Myocyte (in vitro differentiated cells): ENCODE measurements at places on chromosomes 3 and 15.

DNA sequence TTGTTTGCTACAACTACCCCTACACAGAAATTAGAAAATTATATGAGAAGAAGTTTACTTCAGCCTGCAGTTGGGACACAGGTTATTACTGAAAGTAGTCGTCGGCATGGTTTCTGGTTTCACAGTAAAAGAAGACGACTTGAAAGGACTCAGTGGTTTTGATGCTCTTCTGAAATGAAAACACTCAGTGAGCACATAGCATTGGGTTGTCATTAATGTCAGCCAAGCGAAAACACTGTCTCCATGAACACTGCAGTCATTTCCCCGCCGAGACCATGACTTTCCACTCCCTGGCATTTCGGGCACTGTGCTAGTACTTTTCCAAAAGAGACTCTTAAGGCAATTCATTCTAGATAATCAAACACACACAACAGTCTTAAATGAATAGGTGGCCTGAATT, 69.2 kb upstream of the ICE2 start:
- no peak for DNase-seq

GRCh38 chr15:74155766-74156417, 17.6 kb upstream of the ISLR start:
- DNase-seq: no peak

DNA sequence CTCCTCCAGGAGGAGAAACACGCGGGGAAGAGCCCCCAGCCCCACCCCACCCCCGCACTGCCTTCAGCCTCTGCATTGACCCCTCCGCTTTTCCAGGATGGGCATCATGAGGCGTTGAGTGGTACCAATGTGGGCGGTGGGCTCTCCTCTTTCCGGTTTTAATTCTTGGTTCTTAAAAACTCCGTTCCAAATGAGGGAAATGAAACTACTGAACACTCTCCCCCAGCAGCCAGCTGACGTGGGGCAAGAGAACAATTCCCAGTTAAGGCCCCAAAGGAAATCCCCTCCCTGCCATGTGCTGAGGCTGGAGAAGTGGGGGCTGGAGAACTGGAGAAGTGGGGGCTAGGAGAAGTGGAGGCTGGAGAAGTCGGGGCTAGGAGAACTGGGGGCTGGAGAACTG, 5.3 kb upstream of the NRROS start:
- DNase-seq: no peak

DNA sequence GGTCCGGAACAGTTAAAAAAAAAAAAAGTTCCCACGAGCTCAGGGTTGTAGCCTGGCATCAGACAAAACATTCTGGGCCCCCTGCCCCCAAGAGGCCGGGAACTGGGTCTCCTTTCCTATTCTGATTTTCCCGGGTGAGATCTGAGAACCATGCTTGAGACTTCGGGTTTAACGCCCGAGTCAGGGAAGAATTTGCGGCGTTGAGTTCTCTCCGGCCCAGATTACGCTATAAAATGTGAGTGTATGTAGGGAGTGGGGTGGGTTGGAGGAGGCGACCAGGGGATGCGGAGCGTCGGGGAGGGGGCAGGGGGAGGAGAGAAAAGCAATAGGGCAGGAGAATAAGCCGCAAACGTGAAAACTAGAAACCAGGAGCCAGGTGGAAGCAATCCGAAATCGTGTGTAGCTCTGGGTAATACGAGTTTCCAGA, 2.7 kb downstream of the ZIC1 start:
- peak; percentile 54 for DNase-seq

DNA sequence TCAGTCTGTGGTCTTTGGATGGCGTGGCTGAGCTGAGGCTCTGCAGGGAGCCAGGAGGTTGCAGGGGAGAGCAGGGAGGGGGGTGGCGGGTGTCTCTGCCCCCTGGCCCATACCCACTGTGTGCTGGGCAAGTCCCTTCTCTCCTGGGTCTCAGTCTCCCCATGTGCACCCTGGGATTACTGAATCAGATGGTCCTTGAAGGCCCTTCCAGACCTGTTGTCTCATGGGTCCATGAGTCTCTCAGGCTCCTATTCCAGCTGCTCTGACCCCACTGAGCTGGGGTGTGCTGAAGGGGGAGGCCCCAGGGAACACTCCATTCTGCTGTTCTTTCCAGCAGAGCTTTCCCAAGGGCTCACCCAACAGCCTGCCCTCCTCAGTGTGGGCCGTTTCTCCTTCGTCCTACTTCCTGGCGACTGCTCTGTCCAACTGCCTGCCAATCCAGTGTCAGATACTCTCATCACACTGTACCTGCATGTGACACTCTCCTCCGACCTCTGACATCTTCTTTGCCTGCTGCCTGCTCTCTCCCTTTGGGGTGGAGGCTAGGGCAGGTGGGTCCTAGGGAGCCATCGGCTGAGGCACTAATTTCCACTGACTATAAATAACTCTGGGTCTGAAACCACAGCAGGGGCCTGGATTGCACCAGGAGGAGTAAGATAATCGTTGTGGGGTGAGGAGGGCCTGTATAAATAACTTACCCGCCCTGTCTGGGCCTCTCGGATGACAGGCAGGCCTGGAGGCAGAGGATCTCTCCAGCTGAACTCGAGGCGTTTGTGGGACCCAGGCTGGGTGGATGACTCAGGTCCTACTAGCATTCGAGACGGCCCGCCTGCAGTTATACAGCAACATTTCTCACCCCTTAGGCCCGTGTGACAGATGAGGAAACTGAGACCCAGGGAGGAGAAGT, 67.1 kb downstream of the ATP2B2 start:
- DNase-seq: peak; percentile 97

DNA sequence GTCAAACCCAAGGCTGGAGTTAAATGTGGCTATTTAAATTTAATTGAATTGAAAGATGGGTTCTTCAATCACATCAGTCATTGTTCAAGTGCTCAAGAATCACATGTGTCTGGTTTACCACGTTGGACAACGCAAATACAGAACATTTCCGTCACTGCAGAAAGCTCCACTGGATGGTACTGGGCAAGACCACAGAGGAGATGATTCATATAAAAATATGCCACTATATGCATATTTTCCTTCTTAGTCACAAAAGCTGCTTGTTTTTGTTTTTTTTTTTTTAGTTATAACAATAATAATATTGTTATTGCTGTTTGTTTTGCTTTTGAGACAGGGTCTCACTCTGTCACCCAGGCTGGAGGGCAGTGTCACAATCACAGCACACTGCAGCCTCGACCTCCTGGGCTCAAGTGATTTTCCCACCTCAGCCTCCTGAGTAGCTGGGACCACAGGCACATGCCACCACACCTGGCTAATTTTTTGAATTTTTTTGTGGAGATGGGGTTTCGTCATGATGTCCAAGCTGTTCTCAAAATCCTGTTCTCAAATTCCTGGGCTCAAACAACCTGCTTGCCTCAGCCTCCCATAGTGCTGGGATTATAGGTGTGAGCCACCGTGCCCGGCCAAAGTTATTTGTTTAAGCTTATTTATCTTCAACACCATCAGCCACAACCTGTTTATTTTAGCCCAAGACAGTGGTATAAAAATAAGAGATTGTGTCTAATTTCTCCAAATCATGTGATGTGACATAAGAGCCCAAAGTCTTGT, 19.4 kb downstream of the RTP3 start:
- DNase-seq: peak; percentile 86

GRCh38 chr3:46915297-46915822, 37.8 kb downstream of the PTH1R start:
- no peak for DNase-seq

DNA sequence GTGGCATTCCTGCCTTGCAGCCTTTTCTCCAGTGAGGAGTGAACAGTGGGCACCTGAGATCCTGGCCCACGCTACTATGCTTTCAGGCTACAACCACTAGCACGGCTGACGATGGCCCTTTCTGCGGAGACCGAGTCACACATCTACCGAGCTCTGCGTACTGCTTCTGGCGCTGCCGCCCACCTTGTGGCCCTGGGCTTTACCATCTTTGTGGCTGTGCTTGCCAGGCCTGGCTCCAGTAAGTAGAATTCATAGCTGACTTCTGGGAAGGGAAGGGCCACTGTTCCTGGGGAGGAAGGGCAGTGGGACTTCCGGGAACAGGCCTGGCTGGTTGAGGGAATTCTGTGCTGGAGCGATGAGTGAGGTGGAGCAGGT, 648 bp downstream of the CYB561D2 start:
- DNase-seq: no peak

DNA sequence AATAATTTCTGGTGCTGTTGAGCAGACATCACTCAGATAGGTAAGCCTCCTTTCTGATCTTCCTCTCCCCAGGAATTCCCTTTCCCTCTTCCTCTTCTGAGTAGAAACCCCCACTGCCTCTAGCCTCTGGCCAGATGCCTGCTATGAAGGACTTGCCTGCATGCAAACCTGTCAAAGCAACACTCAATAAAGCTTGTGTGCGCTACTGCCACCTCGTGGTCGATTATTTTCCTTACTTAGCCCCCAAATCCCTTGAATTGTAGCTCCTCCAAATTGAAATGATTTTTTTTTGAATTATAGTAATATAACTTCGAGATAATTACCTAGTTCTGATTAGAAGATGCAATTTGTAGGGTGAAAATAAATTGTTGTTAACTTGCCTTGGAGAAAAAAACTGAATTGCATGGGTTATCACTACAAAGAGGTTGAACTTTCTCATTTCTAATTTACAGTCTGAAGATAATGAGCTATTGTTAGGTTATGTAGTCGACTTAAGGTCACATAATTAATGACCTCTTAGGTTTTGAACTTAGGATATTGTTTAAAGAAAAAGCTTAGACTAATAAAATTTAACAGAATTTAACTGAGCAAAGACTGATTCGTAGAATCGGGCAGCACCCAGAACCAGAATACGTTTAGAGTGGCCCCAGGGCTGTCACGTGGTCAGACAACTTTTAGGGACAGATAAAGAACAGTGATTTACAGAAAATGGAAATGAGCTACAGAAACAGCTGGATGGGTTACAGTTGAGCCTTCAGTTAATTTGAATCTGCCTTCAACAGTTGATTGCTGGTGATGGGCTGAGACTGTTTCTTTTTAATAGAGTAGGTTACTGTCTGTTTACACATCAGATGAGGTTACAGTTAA, 269.3 kb downstream of the ARPP21 start:
- DNase-seq: peak; percentile 86

DNA sequence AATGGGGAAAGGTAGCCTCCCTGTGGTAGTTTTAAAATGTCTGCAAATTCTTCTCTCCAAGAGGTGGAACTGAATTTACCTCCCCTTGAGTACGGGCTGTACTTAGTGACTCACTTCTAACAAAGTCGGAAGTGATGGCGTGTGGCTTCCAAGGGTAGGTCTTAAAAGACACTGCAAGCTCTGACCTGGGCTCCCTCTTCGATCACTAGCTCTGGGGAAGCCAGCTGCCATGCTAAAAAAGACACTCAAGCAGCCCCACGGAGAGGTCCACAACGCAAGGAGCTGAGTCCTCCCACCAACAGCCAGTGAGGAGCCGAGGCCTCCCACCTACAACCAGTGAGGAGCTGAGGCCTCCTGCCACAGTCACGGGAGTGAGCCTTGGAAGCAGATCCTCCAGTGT, 122.0 kb upstream of the HACD2 start:
- DNase-seq: no peak

DNA sequence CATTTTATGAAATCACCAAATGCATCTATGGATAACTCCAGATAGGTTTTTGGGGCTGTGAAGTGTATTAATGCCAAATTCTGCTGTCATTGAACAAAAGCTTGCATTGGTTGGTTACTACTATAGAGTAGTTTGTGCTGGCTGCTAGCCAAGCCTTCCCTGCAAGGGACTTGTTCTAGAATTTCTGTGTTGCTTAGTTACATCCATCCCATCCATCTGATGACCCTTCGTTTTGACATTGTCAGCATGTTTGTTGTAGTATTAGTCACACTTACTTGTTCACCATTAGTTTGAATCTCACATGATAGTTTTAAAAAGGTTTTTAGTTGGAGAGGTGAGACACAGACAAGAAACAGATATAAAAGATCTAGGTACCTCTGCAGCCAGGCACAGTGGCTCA, 7.0 kb upstream of the NIPA2 start:
- no peak for DNase-seq

DNA sequence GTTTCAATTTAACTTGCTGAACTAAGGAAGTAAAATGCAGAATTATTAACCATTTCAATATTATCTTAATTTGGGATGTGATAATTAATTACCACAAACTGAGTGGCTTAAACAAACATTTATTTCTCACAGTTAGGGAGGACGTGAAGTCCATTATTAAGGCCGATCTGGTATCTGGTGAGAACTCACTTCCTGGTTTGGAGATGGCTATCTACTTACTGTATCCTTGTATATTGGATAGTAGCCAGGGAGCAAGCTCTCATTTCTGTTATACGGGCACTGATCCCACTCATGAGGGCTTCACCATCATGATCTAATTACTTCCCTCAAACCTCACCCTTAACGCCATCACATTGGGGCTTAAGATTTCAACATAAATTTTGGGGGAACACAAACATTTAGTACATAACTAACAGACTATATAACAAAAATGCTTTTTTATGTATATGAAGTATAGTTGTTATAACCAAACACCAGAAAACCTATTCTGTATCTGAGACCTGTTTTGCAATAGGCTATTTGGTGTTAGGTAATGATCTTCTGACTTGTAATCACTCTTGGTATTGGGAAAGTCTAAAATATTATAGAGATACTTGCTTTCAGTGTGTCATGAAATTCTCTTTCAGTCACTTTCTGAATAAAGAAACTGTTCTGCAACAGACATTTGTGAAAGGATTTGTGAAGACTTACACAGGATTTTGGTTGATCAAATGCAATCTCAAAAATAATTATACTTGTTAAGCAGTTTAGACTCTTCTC, 4.7 kb upstream of the KPNA4 start:
- no peak for DNase-seq

DNA sequence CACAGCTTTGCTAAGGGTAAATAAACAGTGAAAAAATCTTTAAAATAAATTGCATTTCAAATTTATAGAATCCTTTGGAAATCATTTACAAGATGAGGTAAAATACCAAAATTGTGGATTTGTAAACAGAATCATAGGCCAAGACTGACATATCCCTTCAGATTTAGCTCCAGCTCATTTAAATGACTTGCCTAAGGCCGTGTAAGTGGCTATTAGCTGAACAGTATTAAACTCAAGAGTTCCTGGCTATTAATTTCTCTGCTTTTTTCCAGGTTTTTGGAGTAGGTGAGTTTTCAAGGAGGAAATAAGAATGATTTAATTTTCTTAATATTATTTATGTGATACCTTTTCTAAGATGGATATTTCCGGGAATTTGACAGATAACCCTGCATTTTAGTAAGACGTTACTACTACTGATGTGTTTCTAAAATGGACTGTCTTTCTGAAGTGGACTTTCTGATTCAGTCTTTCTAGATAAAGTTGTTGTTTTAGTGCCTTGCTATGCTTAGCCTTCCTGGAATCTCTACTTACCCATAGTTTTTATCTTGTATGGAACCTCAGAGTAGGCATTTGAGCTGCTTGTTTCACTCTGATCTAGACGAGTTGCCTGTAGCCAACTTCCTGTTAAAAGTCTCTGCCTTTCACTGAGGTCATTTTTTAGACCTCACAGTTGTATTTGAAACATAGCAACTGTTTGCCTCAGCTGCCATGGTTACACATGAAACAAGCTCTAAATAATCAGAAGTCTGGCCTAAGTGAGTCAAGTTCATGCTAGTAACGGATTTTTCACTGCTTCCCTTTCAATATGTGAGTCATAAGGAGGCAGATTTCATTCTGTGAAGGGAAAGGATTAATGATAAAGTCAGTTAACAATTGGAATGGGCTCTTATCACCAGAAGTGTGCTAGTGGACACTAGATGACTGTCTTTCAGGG, 127.0 kb downstream of the KLHL25 start:
- peak; percentile 93 for DNase-seq
